Germinal center (tissue), 1 donor: ENCODE measurements at places on chromosomes 5 and 9.

- no peak for DNase-seq
These were observed 38.8 kb upstream of the COL5A1 start for GRCh38 chr9:134602547-134603362.

GRCh38 chr5:143800715-143801114, 11.2 kb upstream of the HMHB1 start:
- no peak for DNase-seq

GRCh38 chr5:131386779-131387178, 122.9 kb downstream of the CDC42SE2 start:
- DNase-seq = no peak

DNA sequence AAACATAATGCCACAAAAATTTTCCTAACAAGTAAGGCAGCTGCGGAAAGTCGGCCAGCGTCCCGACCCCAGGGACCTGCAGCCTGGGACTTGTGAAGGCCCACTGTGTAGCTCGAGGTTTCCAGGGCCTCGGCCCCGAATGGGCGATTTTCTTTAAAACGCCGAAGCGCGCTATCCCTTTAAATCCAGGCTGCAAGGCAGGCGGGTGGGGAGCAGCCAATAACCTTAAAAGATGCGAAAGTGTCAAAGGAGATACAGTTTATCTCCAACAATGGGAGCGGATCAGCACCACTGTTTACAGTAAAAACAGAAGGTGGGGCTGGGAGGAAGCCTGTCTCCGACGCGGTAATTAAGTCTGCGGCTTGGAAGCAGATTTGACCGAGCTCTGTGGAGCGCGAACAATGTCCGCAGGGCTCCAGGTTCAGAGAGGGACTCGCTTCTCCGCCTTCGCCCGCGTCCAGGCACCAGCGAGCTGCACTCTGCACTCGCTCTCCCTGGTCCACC, 1.7 kb upstream of the ZSWIM6 start:
- peak; percentile 40 for DNase-seq

GRCh38 chr9:105238302-105238701, 6.1 kb upstream of the SLC44A1 start:
- DNase-seq = no peak

DNA sequence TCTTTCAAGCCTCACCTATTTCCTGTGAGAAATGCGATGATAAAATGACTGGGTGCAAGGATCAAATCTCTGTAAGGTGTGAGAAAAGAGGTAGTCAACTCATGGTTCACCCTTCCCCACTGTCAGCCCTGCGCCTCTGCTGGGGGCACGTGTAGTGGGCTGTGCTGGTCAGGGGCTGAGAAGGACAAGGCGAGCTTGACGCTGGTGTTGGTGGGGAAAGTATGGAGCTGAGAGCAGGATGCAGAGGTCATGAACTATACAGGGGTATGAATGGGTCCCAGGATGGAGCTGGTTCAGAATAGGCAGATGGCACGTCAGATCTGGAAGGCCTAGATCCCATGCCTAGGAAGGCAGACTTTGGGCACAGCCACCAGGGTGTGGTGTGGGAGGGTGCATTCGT, 20.6 kb downstream of the PITX1 start:
- no peak for DNase-seq

DNA sequence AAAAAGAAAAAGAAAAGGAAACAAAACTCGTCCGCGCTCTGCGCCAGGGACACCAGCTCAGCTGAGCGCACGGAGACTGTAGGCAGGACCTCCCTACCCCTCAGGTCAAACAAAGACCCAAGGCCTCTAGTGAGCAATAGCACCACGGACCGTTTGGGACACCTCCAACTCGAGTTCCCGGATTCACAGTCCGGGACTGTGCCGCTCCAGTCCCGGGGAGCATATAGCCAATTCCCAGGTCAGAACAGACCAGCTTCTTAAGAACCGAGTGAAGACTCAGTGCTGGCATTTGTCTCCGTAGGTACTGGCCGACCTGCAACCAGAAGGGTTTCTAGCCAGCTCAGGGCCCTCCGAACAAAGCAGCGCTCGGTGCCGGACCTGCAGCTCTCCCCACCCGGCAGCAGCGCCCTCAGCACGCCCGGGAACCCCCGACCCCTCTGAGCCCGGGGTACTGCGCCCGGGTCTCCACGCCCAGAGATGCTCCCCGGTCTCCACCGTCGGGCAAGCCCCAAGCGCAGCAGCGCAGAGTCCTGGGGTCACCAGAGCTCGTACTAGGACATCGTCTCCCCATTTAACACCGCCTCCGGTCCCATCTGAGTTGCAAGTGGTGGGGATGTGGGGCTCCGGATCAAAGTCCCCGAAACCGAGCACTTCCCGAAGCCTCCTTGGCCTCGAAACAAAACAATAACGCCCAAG, 591 bp downstream of the ABCA1 start:
- DNase-seq = peak; percentile 44

DNA sequence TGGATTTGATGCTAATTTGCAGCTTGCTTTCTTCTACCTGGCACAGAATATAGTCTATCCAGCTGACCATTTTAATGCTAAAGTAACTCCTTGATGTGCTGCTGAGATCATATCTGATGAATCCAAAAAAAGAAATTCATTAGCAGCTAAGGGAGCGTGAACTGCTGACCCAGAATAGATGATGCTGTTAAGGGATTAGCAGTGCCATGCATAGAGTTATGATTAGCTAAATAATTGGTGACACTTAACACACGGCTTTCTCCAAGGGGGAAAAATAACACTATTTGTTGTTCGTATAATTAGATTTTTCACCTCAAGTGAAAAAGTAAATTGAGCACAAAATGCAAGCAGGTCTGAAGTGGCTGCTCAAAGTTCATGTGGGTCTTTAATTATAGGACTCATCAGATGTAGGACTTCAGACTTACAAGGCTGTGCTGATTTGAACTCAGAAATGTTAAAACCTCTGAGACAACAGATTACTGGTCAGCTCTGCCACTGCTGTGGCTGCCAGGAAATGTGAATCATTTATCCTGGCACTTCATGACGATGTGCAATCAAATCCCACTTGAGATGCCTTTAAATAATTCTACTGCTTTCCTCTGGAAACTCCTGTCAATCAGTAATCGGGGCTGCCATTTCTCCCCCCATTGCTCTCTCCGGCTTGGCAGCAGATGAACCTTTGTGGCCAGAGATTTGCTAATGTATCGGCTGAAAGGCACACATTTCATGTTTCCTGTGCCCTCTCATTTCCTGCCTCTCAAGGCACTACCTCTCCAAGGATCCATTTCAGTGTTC, 291.6 kb upstream of the C9orf72 start:
- no peak for DNase-seq

DNA sequence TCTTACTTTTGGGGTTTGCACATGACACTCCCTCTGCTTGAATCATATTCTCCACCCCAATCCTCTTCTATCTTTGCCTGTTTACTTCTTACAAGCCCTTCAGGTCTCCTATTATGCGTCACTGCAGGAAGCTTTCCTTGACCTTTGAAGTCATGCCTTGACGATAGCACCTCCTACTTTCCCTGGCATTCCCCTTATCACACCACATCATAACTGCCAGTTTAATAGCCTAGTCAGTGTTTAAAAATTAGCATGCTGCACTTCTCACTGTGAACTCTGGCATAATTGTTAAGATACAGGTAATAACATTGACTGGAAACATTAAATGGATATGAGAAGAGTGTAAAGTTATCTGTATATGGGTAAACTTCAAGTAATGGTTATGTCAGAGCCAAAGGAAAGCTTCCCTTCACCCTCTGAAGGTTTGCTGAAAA, 37.1 kb upstream of the CEP120 start:
- no peak for DNase-seq

GRCh38 chr9:126642010-126642744, 28.4 kb downstream of the LMX1B start:
- DNase-seq = no peak

- no peak for DNase-seq
These were observed 18.5 kb downstream of the KIAA1958 start for GRCh38 chr9:112505086-112505485.

DNA sequence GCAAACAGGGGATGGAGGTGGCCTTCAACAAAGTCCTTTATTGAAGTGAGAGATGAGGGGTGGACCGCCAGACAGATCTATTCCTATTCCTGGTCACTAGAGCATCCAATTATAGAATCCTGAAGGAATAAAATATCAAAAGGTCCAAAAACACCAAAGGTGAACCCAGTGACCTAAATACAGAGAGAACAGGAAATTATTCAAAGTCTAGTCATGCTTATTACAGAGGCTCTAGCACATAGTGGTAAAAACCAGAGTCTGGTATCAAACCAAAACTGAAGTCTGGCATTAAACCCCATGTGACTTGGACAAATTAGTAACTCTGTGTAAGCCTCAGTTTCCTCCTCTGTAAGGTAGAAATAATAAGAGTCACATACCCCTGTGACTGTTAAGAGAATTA, 100.5 kb upstream of the SNX2 start:
- DNase-seq = no peak

DNA sequence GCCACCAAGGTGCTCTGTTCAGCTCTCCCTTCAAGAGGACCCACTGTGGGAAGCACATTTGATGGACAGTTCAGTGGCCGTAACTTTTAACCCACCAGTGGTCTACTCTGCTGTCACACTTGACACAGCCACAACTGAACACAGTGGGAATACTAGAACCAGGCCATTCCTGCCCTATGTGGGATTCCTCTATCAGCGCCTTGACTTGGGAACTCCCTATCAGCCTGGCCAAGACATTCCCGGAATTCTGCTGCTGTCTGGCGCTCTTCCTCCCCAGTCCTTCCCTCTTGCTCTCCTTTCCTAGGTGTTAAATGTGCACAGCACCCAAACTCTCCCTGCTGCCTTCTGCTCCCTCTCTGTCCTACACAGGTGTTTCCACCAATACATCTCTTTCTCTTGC, 23.1 kb upstream of the SH3PXD2B start:
- DNase-seq = no peak

GRCh38 chr5:77308154-77308960, 97.9 kb downstream of the PDE8B start:
- DNase-seq = no peak

DNA sequence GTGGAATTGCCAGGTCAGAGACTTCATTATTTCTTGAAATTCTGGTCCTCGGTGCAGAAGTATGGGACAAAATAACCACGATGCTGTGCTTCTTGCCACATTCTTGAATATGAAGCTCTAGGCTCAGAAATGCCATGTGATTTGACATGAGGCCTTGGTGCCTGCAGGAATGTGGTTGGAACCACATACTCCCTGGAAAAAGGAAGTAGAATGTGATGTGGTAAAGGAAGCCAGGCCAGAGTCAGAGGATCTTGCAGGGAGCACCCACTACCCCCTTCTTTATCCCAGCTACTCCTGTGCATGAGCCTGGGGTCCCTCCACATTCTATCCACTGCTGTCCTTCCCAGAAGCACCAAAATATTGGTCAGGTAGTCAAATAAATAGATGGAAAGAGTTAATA, 80.9 kb downstream of the FOXD1 start:
- no peak for DNase-seq

GRCh38 chr5:6766604-6767093, 53.4 kb downstream of the TENT4A start:
- DNase-seq = no peak

GRCh38 chr9:120353506-120353905, 226.5 kb downstream of the CDK5RAP2 start:
- DNase-seq = no peak

GRCh38 chr5:170449232-170449631, 54.6 kb upstream of the KCNIP1 start:
- no peak for DNase-seq

GRCh38 chr9:33446946-33447798, at the start of gene AQP3:
TSS of gene AQP3 (minus strand) at chr9:33447593. CDS start at chr9:33447530, 63 bp downstream.
- peak; percentile 77 for DNase-seq

- no peak for DNase-seq
These were observed 85.2 kb downstream of the MRPS27 start for GRCh38 chr5:72234868-72235267.

DNA sequence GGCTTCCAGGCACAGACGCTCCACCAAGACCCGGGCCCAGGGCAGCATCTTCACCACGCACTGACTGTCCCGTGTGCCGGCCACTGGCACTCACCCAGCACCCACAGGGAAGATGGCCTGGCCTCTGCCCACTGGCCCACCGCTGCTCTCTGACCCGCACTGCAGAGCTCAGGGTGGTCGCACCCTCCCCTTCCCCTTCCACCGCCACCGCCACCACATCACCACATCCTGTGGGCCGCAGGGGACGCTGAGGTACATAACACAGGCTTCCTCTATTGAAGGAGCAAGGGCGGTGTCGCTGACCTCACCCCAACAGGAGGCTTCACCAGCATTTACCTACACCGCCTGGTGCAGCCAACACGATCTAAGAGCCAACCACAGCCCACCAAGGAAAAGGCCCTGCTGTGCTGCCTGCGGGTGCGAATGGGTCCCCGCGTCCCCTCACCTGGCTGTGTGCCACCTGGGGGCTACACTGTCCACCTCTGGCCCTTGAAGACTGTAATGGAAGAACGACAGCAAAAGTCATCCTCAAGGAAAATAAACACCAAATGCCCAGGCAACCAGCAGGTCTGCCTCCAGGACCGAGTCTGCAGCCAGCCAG, 101.8 kb downstream of the CAMSAP1 start:
- DNase-seq = no peak

- DNase-seq = no peak
These were observed 19.0 kb downstream of the SEC61B start for GRCh38 chr9:99241106-99241505.

DNA sequence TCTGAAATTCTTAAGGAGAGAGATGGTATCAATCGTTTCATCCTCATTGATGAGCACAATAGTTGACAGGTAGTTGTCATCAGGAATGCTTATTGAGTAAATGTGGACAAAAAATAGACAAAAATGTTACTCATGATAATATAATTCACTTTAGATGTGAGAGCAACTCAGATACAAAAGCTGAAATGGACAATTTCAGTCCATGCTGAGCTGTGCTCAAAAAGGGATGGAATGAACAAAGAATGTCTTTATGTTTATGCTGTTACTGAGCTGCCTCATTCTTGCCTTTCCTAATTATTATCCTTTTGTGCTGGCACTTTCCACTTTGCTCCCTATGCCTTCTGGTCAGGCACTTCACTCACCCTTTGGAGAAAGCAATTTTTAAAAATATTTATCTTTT, 49.5 kb downstream of the JAKMIP2 start:
- DNase-seq = no peak

GRCh38 chr5:159096243-159096923, 3.3 kb downstream of the EBF1 start:
- no peak for DNase-seq

DNA sequence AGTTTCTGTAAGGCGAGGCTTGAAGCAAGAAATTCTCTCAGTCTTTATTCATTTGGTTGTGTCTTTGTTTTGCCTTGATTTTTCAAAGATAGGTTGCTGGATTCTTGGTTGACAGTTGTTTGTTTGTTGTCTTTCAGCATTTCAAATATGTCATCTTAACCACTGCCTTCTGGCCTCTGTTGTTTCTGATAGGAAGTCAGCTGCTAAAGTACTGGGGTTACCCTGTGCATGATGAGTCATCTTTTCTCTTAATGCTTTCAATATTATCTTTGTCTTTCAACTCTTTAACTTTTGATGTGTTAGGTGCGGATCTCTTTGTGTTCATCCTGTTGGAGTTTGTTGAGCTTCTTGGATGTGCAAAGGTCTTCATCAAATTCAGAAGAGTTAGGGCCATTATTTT, 1571.3 kb downstream of the MAT2B start:
- no peak for DNase-seq

GRCh38 chr5:178624631-178625546, 2.0 kb downstream of the CLK4 start:
- no peak for DNase-seq
